ENCODE measurements at places on chromosomes 16 and 17.

DNA sequence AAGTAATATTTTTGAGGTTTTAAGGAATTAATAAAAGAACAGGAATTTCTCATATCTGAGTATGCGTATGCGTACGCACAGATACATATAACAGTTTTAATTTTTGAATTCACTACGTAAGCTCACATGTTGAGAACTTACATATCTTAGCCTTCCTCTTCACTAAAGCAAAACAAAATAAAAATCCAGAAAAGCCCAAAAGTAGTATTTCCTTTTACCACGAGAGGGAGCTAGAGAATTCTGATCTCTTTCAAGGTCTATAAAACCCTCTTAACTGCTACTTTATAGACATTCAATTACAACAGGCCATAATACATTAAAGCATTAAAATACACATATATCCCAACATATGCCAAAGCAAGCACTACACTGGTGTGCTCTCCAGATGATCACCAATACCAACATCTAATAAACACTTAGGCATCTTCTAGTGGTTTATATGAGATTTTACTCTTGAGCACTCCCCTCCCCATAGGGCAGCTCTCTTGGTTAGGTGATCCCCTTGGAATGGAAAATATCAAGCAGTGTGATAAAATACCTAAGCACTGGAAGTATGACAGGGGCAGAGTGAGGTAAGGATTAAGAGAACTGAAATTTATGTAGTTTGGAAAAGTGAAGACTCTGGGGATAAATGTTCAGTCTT lies 94.0 kb downstream of the SKAP1 start:
- no peak overlapping the region for H3K4me3 ChIP-seq
- no peaks in the 10 kb centered on the region for H3K27me3 ChIP-seq
- H3K4me1 ChIP-seq = no peaks in the 10 kb centered on the region
- H3K27ac ChIP-seq = no peak overlapping the region
- no peak for DNase-seq

GRCh38 chr16:31201582-31202413 lies 762 bp downstream of the PYCARD start:
- H3K27ac ChIP-seq = peak overlapping the region; percentile 53
- H3K36me3 ChIP-seq = no peaks in the 10 kb centered on the region
- peaks cover 34% of the 10 kb centered on the region for H3K4me1 ChIP-seq
- peak; percentile 28 for DNase-seq

- H3K36me3 ChIP-seq = no peaks in the 10 kb centered on the region
- no peaks in the 10 kb centered on the region for H3K4me1 ChIP-seq
- H3K4me3 ChIP-seq = no peak overlapping the region
- no peak overlapping the region for H3K27ac ChIP-seq
Observed at GRCh38 chr17:12918142-12918541, 99.7 kb downstream of the ELAC2 start.

DNA sequence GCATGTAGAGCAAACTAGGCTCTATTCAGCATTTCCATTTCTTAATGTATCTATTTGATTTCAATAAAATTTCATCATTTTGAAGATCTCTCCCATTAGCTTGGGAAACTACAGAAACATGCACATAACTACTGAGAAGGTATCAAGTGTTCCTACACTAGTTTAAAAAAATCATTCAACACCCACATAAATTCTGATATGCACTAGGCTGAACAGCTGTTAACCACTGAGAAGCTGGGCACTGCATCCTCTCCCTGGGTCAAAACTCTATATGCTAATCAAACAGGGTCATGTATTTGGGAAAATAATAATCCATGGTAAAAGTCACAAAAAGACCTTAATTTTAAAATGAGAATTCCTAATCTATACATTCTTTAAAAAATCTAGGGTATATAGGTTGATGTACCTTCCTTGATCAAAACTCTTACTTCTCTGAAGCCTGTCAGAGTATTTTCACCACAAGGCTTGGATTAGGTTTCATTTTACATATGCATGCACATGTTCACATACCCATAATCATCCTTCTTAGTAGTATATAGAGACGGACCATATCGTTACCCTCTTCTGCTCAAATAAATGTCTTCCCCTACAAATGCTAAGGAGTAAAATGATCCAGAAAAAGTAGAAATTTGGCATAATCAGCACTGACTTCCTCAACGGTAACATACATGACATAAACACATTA lies 57.2 kb downstream of the KANSL1 start:
- H3K4me3 ChIP-seq = no peak overlapping the region
- no peak overlapping the region for H3K27ac ChIP-seq
- H3K4me1 ChIP-seq = peaks cover 46% of the 10 kb centered on the region
- no peaks in the 10 kb centered on the region for H3K27me3 ChIP-seq
- H3K36me3 ChIP-seq = no peaks in the 10 kb centered on the region
